Stimulated activated memory B cell treated with anti-CD40 and anti-IgM and Interleukin-4, amounts not matched to agents 10 μg/mL and 1 μg/mL and 100 μg/mL, for 72 hours (primary cell): ENCODE measurements at places on chromosomes 4 and X.

- no peak for ATAC-seq
Observed at GRCh38 chrX:71666240-71667223, 814 bp upstream of the LOC101059915 start.

DNA sequence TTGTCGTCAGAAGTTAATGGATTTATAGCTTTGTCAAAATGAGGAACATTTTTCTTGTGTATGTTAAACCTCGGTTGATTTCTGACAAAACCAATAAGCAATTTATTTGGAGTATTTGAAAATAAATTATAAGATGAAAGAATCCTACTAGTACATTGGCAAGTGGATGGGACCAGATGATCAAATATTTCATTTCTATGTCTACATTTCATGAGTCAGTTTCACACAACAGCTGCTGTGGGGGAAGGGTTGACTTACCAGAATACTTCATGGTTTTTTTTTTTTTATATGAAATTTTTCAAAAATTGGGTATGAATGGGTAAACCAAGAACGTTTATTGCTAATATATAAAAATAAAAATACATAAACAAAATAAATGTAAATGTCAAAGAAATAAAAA is 39.4 kb downstream of the RAPGEF2 start:
- no peak for ATAC-seq

DNA sequence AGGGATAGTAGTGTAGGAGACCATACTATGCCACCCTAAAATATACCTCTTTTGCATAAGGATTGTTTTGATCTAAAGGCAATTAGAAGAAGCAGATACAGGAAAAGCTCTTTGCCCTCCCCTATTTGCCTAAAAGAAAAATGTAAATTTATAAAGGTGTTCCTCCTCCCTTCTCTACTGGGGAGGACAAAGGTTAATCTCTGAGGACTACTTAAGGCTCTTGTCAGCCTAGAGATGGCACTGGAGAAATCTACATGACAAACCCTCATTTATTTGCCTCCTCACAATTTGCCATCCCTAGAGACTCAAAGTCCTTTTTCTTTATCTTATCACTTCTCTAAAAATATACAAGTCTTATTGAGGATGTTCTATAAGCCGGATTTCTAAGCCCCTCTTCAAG is 1021.8 kb downstream of the STPG2 start:
- no peak for ATAC-seq

GRCh38 chr4:83276299-83277040 is 8.1 kb downstream of the COQ2 start:
- ATAC-seq: peak; percentile 87

- peak; percentile 3 for ATAC-seq
Observed at GRCh38 chrX:155071694-155072280, 479 bp downstream of the BRCC3 start.

DNA sequence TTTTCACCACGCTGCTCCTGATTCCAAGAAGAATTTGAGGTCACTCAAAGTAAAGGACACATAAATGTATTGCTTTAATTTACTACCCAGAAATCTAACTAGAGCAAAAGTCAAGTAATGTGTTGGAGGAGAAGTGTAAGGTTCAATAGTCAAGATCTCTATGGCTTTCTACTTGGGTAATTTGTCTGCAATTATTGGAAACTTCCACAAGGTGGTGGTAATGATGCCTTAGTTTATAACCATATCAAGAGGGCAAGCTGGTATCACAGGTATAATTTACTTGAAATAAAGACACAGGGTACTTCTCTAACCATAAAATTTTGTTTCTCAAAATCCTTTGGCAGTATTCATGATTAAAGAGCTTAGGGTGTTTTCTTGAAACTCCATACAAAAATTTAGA is 10.2 kb upstream of the GRIA3 start:
- no peak for ATAC-seq

DNA sequence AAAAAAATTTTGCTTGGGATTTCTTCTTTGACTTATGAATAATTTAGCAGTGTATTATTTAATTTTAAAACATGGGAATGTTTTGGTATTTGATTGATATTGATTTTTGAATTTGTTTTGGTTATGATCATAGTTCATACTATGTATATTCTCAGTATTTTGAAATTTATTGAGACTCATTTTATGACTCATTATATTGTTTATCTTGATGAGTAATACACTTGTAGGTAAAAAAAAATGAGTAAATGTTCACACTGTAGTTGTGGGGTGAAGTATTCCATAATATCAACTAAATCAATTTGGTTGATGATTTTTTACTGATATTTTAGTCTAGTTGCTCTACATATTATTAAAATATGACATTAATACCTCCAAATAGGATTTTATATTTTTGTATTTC is 1142.2 kb downstream of the ADGRL3 start:
- no peak for ATAC-seq

GRCh38 chr4:70979445-70980008 is 13.9 kb upstream of the DCK start:
- no peak for ATAC-seq
